ENCODE measurements at places on chromosomes 5 and 9.

DNA sequence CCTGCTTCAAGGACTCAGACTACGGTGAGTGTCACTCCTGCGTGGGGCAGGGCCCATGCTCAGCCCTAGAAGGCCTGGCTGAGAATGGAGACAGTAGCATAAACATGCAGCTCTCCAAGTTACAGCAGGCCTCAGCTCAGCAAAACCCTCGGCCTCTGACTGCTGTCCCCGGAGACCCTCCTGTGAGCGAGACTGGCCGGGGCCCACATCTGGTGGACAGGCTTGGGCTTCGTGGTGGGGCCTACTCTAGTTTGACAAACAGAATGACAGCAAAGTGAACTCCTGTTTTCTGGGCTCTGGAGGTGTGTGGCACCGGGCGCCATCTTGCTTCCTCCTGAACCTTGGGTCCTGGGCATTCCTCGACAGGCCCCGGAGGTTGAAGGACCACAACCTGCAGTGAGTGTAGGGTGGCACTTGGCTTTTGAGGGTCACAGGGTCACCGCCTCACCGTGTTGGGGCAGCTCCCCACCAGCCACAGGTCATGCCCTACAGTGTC lies 97.5 kb downstream of the PHF2 start:
- no peak for DNase-seq

- DNase-seq = no peak
These were observed 175.9 kb downstream of the NSG2 start for GRCh38 chr5:174221436-174221835.

GRCh38 chr5:79284846-79285245 lies 48.9 kb downstream of the JMY start:
- DNase-seq = no peak

DNA sequence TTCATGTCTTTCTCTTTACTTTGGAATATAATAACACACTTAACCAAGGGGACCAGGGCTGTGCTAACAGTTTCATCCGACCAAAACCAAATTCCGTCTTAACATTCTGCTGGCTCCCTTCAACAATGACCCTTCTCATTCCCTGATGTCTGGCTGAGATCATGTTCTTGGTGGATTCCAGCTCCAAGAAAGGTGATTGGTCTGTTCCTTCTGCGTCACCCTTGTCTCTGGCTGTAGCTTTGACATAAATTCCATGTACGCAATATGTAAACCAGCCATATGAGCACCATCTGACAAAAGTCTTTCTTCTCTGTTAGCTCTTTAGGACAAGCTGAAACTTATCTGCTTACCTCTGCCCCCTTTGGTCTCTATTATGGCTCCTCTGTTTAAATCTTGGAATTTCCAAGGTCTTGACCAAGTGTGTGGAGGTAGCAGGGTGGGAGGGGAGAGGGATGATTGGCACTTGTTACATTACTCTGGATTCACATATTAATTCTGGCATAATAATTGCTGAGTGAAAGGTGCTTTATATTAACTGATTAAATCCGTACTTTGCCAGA lies 45.7 kb upstream of the HSD17B4 start:
- DNase-seq = no peak

DNA sequence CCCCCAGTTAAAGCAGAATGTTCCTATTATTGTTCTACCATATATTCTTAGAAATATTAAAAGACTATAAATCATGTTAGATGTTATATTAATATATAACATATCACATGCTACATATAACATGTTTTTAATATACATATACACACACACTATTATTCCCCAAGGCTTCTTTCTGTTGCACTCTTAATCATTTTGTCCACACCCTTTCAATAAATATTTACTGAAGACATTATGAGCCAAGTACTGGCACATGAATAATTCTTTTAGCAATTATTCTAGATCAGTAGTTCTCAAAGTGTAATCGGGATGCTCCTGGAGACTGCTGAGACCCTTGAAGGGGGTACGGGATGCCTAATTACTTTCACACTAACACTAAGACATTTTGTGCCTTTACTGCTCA lies 143.9 kb downstream of the GNAQ start:
- no peak for DNase-seq

DNA sequence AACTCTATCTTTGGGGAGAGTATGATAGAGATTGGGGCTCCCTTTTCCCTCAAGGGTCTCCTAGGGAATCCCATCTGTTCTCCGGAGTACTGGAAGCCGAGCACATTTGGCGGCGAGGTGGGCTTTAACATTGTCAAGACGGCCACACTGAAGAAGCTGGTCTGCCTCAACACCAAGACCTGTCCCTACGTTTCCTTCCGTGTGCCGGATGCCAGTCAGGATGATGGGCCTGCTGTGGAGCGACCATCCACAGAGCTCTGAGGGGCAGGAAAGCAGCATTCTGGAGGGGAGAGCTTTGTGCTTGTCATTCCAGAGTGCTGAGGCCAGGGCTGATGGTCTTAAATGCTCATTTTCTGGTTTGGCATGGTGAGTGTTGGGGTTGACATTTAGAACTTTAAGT lies 21.5 kb downstream of the PTGS1 start:
- no peak for DNase-seq

DNA sequence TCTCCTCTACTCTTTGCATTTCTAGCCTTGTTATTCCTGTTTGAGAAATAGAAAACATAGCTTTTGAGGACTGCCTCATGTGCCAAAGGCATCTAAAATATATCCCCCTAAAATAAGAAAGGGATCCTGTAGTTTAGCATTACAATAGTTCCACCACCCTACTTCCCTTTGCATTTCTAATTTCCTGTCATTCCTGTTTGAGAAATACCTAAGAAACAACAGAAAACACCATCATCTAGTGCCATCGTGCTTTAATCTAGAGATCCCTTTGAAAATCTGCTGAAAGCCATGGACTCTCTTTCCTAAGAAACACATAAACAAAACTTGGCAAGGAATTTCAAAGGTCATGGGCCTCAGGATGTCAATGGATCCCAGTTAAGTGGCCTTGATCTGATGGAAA lies 7.5 kb downstream of the CLK4 start:
- no peak for DNase-seq

DNA sequence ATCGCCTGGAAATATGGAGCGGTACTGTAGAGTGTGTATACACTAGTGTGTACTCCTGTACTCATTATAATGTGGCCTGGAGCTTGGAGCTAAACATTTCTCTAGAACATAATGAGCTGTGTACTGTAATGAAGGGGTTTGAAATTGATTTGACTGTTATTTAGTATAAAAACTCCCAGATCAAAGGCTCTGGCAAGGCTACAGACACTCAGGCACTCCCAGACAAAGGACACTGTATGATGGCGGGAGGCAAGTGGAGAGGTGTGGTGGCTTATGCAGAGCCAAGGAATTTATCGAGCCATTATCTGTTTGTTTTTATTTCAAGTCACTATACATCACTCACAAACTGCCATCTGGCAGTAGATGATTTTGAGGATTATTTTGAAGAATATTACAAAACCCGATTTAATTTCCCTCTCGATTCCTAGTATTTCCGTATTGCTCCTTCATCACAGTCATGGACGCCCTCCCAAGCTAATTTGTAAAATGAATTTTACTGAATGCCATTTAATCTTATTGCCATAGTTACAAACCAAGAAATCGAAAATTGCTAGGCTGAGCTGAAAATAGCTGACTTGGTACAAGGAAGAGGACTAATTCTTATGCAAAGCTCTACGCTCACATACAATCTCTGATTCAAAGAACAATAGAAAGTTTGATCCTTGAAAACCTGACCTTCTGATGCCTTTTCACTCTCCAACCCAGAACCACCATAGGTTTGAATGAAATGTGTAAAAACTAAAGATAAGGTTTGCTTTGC lies 240.2 kb upstream of the SEMA6A start:
- no peak for DNase-seq

- no peak for DNase-seq
These were observed 144.9 kb downstream of the FGF1 start for GRCh38 chr5:142540922-142541422.

GRCh38 chr9:16501141-16501540 lies 369.3 kb downstream of the BNC2 start:
- DNase-seq = no peak

DNA sequence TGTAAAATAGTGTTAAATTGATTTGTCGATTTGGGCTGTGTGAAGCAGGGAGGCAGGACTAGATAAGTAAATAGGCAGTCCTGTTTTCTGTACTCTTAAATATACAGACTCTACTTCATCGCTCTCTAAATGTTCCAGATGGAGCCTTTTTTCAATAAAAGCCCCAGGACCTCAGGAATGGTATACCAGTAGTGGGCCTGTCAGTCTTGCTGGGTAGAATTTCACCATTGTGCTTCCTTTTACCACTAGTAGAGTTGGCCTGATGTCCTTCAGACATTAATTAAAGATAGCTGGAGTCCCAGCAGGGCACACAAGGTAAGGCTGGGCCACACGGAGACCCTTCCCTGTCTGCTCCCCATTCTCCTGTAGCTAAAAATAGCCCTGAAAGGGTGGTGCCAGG lies 6.0 kb downstream of the SNX18 start:
- no peak for DNase-seq

DNA sequence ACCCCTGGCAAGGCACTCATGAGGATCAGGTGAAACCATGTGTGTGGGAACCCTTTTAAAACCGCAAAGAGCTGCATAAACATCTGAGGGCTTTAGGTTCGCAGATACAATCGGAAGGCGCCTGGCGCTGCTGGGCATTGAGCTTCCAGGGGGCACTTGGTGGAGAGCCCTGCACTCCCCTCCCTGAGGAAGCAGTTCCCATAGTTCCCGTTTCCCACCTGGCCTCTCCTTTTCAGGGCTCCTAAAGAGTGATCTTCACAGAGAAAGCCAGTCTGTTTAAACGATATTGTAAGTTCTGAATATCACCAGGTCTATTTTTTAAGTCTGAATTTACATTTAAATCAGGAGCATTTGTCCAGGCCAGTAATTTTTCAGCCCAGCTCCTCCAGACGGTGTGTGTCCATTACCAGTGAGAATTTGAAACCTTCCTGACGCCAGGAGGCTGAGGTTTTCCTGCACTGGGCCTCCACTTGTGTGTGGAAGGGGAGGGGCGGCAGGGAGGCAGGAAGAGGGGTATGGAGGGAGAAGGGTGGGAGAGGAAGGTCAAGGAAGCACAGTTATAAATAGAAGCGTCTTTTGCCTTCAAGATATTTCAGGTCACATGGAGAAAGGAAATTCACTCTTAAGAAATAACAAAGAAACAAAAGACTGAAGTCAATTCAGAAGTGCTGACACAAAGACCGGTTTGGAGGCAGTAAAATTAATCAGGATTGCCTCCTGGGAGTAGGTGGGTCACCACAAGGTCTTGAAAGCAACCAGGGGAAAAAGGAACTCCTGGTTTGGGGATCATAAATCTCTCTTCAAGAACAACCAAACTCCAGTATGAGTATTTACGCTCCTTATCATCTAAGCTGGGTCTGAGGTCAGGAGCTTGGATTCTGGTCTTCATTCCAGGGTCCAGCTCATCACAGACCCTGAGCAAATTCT lies 14.3 kb upstream of the MGAT1 start:
- no peak for DNase-seq

GRCh38 chr9:128143525-128144238 lies 5.6 kb upstream of the LCN2 start:
- DNase-seq = no peak

DNA sequence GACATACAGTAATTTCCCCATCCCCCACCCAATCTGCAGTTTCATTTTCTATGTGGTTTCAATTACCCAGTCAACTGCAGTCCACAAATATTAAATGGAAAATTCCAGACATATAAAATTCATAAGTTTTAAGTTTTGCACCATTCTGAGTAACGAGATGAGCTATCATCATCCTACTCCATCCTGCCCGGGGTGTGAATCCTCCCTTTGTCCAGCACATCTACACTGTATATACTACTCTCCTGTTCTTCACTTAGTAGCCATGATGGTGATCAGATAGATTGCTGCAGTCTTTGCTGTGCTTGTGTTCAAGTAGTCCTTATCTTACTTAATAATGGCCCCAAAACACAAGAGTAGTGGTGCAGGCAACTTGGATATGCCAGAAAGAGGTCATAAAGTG lies 11.3 kb downstream of the OXCT1 start:
- DNase-seq = no peak

DNA sequence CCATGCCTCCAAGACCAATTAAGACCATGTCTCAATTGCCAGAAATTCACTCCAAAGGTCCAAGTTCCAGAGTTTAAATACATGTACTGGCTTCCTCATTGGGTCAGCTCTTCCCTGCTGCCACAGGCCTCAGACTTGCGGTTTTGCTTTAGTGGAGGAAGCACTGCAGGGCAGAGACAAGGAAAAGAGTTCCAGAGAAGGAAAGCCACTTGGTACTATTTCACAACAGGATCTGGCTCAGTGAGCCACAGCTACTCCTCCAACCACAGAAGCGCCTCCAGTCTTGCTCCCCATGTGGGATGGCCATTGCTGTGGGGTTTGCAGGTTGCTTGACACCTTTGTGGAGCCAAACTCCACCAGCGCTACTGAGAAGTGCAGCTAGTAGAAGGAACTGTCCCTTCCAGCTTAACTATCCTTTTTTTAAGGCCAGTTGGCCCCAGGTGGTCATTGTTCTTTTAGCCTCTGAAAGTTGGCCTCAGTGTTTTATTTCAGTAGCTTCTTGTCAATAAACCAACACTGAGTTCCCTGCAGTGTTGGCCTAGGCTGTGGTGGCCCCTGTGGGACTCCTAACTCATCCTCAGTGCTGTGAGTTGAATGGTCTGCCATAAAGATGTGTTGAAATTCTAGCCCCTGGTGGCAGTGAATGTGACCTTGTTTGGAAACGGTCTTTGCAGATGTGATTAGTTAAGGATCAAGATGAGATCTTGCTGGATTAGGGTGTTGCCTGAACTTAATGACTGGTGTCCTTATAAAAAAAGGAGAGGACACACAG lies 93.7 kb upstream of the DAP start:
- no peak for DNase-seq

DNA sequence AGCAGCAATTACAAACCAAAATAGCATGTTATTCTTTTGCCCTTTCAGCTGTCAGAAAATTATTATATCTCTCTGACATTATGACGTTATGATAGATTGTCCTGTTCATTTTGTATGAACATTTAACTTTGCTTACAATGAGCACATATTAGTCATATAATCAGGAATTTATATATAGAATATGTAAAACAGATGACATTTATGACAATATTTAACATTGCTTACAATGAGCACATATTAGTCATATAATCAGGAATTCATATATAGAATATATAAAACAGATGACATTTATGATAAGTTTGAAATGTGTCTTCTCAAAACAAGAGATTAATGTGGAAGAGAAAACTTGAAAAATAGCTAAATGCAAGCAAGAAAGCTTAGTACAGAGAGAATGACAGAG lies 1180.2 kb downstream of the CDH12 start:
- no peak for DNase-seq

DNA sequence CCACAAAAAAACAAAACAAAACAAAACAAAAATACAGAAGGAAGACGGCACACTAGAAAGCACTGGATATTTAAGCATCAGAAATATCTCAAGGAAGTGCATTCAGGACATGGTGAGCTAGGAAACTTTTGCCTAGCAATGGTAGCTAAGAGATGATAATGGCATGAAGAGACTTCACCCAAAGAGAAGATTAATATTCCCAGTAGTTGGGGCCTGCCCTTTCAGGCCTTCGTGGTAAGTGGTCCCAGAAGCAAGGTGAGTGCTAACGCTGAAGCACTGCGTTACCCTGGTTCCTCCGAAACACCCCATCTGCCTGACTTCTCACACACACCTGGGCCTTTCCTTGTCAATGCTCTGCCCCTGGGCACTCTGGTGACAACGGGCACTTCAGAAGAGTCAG lies 585.2 kb downstream of the RAB3C start:
- no peak for DNase-seq

Measured in cortex of kidney (tissue), 1 donor.